Suppressor macrophage treated with lipopolysaccharide for 1 hour (primary cell): ENCODE measurements at places on chromosomes 16 and 17.

DNA sequence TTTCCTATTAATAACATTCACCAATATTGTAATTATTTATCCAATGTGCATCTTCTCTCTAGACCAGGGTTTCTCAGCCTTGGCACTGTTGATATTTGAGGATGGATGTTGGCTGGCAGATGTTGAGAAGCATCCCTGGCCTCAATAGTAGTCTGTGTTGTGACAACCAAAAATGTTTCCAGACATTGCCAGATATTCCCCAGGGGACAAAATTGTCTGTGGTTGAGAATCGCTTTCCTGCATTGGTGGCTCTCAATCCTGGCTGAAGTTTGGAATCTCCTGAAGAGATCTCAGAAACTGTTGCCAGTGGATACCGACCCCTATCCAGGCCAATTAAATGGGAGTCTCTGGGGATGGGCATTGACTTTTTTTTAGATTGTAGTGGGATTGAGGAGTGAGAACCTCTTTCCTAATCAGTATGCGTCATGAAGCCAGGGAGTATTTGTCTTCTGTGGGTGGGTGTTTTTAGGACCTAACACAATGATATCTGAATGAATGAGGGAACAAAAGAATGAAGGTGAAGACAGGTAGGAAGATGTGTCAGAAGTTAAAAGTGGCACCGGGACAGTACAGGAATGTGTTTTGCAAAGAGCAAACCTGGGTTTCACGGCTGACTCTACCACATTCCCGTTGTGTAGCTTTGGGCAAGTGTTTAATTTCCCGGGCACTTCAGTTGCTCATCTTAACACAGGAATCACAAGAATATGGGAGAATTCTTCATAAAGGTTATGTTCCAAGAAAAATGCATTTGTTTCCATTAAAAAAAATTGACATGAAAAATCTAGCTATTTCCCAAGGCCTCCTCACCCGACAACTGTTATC lies 24.3 kb downstream of the HSD17B2 start:
- DNase-seq, result no peak

DNA sequence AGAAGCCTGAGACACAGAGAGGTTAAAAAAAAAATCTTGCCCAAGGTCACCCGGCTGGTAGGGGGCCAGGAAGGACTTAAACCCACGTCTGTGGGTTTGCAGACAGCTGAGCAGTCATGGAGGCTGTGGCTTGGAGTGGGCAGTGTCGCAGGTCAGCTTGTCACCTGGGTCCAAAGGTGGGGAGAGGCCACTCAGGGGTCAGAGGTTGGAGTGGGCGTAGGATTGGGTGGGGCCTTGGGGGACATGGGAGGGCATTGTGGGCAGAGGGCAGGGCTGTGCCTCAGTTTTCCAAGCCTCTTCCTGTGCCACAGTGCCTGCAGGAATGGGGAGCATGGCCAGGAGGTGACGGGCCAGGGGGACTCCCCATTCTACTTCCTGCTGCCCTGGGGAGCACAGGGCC lies 2.0 kb upstream of the NDRG4 start:
- DNase-seq, result no peak

- DNase-seq, result no peak
Observed at GRCh38 chr17:8459107-8459506, 23.4 kb downstream of the NDEL1 start.

DNA sequence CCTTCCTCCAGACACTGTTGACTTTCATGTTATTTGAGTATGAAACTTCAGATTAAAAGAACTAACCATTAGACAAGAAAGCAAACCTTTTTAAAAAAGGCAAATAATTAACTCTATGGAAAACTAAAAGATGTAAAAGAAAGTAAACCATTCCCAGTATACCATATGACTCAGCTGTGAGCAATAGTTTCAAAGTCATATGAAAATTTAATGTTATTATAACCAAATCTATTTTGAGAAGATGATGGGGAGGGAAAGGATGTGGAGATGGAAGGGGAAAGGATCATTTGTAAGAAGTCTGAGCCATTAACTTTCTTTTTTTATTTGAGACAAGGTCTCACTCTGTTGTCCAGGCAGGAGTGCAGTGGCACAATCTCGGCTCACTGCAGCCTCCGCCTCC lies 131.8 kb downstream of the IRX5 start:
- no peak for DNase-seq

DNA sequence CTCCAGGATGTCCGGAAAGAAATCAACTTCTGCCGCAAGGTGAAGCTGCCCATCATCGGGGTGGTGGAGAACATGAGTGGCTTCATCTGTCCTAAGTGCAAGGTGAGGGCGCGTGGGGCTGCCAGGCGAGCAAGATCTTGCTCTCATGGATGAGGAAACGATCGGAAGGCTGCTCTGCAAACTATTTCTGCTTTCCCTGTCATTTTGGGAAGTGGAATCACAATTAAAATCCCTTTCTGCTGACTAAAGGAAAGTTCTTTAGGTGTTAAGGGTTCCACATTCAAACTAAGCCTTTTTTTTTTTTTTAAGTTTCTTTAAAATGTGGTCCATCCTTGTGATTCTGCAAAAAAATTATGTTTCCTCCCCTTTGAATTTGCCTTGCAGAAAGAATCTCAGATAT lies 17.7 kb downstream of the NUBP1 start:
- DNase-seq, result peak; percentile 37

GRCh38 chr16:70432723-70433457 lies 6.0 kb downstream of the ST3GAL2 start:
- DNase-seq, result peak; percentile 46

DNA sequence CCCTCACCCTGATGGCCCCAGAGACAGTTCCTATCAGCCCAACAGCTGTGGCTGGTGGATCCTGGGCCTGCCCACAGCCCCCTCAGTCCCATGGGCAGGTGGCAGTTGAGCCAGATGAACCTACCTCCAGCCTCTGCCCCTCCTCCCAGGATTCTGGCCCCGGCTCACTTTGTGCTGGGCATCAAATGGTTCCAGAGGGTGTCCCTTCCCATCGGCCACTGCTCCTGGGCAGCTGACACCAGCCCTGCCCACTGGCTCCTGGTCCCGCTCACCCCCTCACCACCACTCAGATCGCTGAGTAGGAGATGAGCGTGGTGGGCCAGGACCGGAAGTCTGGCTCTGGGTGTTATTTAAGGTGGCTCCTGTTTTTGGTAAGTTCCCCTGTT lies 2.0 kb downstream of the TTYH2 start:
- DNase-seq, result no peak
